CMK (cell line): ENCODE measurements at places on chromosomes 1 and 21.

- DNase-seq: no peak
These were observed 40.1 kb downstream of the SLC2A7 start for GRCh38 chr1:8985915-8986813.

DNA sequence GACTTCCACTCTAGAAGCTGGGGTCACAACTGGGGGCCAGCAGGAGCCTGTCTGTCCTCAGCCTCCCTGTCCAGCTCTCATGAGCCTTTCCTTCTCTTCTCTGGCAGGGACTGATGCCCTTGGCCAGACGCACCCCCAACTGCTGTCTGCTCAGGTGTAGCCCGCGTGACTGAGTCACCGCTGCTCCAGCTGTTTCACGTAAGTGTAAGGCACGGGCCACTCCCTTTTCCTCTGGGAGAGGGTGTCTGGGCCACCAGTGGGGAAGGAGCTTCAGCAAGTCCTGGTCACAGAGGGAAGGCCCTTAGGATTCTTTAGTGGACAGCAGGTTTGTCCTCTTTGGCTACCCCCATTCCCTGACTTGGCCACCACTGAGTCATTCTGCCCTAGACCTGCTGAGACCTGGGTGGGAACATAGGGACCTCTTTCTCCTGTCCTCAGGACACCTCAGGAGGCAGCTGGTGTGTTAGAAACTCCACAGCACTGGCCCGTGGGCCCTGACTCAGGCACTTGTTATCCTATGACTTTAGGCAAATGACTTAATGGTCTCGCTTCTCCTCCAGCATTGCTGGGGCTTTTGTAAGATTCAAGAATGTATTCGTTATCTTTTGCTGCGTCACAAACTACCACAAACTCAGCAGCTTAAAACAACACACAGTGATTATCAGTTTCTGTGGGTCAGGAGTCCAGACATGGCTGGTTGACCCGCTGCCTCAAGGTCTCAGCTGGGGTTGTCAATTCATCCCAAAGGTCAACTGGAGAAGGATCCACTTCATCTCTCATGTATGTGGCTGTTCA is 64.8 kb downstream of the FAM163A start:
- DNase-seq: no peak

DNA sequence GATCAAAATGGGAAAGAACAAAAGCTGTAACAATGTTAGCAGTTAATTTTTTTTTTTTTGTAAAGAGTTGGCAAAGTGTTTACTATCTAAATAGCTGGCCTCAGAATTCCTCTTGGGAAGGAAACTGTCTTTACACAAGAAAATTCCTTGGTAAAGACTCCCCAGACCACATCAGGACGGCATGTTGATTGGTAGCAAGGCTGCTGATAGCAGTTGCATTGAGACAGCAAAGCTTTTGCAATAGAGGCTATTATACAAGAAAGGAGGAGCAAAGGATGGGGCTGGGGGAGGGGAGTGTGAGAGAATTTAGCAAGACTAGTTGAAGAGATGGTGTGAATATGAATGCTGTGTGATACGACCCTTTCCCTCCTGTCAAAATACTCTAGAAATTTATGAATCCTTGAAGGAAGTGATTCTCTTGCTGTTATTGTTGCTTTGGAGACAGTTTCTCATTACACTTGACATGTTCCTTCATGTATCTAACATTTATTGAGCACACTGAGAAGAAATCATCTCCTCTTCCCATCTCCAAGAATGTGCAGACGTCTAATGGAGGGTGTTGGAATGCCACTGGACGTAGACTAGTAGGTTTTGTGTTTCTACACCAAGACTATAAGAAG is 355.6 kb downstream of the SIPA1L2 start:
- DNase-seq: no peak

DNA sequence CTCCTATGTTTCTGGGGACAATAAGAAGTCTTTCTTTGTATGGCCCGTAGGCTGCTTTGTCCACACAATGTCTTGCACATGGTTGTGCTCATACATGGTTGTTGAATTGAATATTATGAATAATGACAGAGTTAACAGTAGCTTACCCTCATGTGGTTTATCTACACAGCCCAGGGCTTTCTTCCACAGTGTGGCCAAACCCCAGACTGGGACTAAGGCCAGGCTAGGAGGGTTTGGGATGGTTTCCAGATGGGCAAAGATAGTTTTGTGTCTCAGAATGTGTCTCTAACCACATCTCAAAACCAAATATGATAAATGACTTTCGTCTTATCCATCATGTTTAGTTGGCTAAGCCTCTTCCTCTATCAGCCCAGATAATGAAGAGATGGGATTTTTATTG is 65.2 kb downstream of the CACNA1E start:
- DNase-seq: no peak

- no peak for DNase-seq
These were observed 35.5 kb downstream of the PDE9A start for GRCh38 chr21:42688841-42689371.

GRCh38 chr21:27633631-27634030 is 666.7 kb upstream of the ADAMTS5 start:
- no peak for DNase-seq

DNA sequence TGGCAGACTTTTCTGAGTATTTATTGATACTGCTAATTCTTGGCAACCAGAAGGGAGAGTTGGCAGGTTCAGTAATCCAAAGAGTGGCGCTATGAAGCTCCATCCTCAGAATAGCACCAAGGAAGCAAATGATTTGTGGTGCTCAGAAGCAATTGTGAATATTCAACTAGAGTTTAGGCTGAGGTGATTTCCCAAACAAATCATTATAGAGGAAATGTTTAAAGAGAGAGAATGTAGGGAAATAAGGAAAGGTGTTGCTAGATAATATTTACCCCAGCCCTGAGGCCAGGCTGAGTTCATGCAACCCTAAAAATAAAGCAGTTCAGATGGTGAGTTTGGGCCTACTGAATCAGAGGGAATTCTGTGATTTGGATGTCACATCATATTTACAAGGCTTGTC is 363.4 kb upstream of the PLXNA2 start:
- DNase-seq: no peak

DNA sequence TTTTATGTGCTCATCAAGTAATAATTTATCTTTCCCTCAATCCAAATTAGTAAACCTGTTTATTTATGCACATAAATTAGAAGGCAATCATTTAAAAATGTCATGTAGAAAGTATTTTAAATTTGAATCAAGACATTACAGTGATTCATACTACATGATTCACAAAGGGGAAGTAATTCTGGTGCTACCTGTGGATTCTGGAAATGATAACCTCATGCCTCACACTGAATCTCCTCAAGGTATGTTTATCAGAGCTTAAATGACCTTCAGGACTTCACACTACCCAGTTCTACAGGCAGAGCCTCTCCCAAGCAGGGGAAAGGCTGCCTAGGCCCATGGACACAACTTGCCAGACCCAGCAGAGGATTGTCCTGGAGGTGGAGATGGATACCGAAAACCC is 25.2 kb upstream of the TDRD10 start:
- no peak for DNase-seq

DNA sequence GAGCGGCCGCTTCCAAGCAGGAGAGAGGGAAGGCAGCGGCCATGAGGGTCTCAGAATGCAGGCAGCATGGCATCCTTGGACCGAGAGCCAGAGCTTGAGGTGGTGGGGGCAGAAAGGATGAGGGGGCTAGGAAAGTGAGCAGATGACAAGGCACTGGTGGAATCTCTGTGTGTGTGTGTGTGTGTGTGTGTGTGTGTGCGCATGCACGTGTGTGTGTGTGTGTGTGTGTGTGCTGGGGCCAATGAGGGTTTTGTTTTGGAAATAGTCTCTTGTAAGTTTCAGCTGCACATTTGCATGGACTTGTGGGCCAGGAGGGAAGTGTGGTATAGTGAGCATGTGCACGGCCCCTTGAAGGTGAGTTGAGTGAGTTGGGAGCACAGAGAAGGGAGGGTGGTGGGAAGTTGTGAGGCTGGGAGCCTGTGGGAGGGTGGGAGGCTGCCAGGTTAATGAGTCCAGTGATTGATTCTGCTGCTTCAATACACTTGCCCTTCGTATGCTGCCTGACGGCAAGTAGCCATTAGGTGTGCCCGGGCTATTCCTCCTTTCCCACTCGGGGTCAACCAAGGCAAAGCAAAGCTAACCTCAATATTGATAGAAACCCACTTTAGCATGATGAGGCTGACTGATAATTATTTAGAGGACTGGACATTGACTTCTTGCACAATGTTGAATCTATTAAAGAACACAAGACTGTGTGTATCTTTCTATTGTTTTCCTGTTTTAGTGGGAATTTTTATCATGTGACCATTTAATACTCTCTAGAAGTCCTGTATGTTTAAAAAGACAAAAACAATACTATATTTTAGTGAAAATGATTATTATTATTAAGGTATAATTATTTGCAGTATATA is 80.3 kb downstream of the PROX1 start:
- DNase-seq: no peak

GRCh38 chr1:51303315-51303714 is 27.0 kb downstream of the TTC39A start:
- DNase-seq: no peak

GRCh38 chr1:113935176-113935575 is 6.1 kb downstream of the HIPK1 start:
- DNase-seq: no peak

DNA sequence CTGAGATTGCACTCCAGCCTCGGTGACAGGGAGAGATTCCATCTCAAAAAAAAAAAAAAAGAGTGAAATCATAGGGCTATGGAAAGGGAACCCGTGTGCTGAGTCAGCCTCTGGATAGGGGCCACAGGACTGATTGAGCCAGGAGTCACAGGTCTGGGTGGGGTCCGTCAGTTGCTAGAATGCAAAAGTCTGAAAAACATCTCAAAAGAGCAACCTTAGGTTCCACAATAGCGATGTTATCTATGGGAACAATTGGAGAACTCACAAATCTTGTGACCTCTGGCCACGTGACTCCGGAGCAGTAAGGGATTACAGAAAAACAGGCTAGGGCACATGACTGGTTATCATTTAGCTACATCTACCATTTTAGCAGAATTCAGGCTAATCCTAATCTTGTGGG is 32.8 kb upstream of the GREM2 start:
- no peak for DNase-seq

- no peak for DNase-seq
These were observed 24.7 kb downstream of the SCCPDH start for GRCh38 chr1:246748867-246749266.

DNA sequence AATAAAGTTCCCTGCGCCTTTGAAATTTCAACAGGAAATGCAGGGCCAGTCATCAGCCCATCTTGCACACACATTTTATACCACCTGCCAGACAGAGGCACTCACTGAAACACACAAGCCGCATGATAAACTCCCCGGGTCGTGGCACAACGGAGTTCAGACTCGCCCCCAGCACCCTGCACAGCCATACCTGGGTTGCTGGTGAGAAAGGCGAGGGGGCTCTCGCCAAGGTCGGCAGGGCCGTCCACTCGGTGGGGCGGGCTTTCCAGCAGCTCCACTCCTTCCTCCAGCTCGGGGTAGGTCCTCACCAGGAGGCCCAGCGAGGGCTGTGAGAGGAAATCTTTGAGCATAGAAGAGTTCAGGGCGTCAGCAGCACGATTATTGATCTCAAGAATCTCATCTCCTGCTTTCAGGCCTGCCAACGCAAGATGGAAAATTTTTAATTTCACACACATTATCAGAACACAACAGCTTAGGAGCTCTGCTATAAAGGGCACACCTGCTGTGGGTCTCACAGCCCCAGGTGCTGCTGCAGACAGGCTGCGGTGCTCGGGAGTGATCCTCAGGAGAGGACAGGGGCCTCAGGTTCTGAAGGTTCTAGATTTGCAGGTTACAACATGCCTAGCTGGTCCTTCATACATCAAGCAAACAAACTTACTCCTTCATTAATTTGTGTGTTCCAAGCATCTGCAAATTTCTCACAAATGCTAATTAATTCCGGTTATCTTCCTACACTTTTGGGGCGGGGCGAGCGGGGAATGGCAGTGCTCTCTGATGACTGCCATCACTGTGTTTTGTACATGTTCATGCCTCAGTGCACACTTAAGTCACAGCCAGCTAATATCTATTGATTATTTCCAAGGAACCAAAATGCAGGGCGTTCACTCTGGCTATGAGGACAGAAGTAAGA is 144.2 kb upstream of the KRTAP19-8 start:
- DNase-seq: no peak

GRCh38 chr1:156848461-156849150 is 10.3 kb downstream of the INSRR start:
- DNase-seq: no peak

DNA sequence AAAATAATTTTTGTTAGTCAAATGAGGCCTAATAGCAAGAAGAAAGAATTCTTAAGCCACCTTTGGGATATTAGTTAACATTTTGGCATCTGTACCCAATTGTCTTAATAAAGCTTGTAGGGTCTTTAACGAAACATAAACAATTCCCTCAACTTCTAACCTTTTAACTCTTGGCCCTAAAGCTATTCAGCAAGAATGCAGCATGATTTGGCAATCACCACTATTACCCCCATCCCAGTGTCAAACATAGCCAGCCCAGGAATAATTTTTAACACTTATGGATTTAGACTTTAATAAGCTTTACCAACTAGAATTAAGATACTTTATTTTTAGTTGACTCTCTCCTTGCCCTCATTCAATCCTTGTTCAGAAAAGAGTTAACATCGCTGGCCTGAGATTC is 2.5 kb upstream of the SLC16A4 start:
- no peak for DNase-seq

DNA sequence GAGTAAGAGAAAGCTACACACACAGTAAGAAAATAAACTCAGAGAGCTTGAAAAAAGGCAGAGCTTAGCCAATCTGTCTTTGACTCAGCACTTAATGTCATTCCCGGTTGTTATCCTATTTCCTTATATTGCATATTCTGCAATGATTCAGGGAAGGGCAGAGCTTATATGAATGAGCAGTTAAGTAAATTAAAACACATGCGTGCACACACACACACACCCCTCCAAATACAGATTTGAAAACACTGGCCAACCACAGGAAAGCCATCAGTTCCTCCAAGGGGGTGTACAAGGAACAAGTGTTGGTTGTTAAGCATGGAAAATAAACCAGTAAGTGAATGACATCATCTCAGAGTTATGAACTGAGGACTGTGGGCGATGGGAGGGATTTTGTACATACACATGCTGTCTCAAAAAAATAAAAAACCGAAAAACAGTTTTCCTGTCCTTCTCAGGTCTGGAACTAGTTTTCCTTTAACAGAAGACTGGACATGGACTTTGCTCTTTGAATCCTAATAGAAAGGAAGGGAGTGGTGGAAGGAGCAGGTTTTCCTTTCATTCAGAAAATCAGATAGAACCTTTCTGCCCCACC is 1.0 kb downstream of the IQGAP3 start:
- DNase-seq: no peak

DNA sequence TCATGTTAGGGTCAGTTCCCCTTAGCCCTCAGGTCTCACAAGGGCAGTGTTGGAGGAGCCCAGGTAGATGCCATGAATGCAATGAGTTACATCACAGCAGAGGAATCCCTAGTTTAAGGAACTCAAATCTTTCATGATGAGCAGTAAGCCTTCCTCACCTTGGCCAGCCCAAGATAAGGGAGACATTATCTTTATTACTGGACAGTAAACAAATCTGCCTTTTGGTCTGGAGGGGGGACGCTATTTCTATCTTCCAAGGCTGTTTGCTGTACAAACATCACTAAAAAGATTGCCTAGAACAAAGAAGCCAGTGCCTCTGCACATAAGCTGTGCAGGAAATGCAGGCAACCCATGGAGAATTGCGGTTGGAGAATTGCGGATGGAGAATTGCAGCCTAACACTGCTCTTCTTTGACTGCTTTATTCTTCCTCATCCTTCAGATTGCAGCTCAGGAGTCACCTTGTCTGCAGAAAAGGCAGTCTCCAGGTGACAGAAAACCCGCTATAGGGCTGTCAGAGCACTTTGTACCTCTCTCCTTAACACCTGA is 2.3 kb upstream of the CHI3L1 start:
- DNase-seq: no peak
